ENCODE measurements at places on chromosomes 3 and 15.

GRCh38 chr3:25784971-25785370 is 1.7 kb upstream of the NGLY1 start:
- DNase-seq = no peak

DNA sequence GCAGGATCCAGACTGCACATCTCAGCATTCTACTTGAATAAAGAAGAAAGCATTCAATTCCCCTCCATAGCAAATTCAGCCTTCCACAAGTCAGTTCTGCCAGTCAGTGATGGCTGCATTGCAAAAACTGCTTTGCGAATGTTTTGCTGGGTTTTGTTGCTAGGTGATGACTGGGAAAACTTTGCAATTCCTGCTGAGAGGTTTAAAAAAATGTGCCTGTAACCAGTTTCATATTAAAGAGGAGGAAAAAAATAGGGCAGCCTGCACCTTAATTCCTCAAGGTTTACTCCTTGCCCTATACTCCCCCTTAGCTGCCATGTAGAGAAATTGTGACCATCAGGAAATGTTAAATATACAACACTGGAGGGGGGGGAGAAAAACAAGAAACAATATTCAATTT is 225.6 kb upstream of the ATP11B start:
- peak; percentile 26 for DNase-seq

DNA sequence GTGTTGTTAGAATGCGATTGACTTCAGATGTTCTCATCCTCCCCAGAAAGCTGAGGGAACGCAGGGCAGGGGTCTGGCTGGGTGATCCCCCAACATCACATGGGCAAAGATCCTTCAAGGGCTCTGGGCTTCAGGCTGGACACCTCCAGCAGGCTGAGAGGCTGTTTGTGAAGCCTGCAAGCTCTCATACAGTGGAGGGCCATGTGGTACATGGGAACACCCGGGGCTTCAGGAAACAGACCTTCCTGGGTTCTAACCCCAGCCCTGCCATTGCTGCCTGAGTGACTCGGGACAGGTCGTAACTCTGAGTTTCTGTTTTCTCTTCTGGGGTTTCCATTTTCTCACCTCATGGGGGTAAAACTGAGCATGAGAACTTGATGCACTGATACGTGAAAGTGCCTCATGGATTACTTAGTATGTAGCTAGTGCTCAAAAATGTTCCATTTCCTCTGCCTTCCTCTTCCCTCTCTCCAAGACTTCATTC is 81.2 kb downstream of the TLE3 start:
- no peak for DNase-seq

DNA sequence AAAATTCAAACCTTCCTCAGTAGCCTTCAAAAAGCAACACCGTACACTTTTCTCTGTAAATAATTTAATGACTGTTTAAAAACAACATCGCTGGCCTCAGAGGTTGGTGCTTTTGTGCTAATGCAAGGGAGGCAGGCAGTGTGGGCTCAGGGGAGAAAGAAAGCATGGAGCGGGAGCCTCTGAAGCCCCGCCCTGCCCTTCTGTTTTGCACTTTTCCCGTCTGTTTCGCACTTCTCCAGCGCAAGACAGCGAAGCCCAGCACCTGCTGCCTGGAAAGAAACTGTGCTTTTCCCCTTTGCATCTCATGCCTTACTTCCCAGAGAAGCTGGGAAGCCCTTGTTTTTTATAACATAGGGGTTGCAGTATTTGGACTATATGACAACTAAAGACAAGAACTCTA is 23.1 kb downstream of the TRPM1 start:
- DNase-seq = no peak

DNA sequence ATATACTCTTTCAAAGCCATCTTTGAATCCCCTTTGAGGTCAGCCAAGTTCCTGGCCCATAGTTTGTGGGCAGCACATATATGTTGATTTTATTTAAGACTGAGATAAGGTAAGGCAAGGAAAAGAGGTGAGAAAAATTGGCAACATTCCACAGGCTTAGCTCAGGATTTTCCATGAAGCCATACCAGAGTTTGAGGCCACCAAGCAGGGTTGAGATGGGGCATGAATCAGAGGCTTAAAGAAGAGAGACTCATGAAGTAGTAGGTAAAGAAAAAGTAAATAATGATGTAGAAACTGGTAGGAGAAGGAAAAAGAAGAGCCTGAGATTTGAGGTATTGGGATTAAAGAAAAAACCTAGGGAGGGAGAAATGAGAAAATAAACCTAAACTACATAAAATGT is 89.2 kb downstream of the MYO5A start:
- DNase-seq = no peak

- no peak for DNase-seq
These were observed 146.7 kb downstream of the NAALADL2 start for GRCh38 chr3:175005881-175006280.

- peak; percentile 74 for DNase-seq
These were observed 48.9 kb downstream of the CYP11A1 start for GRCh38 chr15:74318376-74319137.

DNA sequence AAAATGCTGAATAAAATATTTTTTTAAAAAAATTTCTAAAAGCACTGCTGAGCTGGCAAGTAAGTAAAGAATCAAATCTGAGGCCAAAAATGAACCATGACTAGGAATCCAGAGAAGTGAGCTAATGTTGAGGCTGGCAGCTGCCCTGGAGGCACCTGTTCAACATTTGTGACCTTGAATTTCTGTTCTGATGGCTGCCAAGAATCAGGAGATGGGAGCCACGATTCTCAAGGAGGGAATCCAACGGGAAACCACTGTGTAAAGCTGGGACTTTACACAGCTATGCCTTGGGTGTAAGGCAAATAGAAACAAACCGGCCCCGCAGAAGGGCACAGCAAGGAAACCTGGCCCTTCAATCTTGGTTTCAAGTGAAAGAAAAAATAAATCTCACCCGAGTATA is 22.7 kb downstream of the HEG1 start:
- no peak for DNase-seq

DNA sequence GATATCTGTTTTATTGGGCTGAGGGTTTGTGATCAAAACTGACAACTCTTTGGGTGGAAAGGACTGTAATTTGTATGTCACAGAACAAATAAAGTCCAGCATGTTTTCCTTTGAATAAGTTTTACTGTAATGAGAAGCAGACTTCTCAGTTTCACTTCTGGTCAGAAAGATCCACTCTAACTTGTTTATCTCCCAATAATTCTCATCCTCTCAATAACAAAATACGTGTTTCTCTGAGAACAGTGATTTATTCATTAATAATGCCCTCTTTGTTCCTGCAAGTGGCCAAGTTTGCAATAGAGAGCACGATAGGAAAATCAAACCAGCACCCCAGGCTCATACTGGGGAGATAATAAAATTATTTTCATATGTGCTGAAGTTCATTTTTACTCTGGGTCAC is 190.6 kb downstream of the CNTN3 start:
- no peak for DNase-seq

GRCh38 chr3:16704941-16705340 is 99.7 kb upstream of the DAZL start:
- no peak for DNase-seq

GRCh38 chr3:32237670-32238452 is 619 bp upstream of the CMTM8 start:
- peak; percentile 8 for DNase-seq

DNA sequence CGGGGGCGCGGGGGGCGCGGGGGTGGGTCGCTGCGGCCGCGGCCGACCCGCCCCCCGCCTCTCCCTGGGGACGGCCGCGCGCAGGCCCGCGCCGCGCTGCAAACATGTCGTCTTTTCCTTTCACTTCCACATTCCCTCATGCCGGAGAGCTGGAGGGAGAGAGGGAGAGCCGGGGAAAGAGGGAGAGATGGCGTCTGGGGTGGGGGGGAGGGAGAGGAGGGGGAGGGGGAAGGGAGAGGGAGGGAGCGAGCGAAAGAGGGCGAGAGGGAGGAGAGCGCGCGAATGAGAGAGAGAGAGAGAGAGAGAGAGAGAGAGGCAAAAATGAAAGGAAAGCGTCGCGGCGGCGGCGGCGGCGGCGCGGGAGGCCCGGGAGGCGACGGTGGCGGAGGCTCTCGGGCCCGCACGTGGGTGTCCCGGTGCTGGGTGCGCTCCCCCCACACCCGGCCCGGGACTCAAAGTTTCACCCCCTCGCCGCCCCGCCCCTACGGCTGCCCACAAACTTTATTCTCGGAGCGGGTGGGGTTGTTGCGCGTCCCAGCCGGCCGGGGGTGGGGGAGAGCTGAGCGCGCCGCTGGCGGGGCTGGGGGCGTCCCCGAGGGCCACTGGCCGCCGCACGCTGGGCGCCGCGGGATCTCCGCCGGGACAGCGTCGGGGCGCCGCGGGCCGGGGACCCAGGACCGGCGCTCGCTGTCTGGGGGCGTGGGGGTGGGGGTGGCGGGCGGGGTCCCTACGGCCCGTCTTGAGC is 731 bp downstream of the ZNF710 start:
- peak; percentile 73 for DNase-seq

GRCh38 chr3:153182501-153183293 is 20.7 kb downstream of the RAP2B start:
- no peak for DNase-seq

DNA sequence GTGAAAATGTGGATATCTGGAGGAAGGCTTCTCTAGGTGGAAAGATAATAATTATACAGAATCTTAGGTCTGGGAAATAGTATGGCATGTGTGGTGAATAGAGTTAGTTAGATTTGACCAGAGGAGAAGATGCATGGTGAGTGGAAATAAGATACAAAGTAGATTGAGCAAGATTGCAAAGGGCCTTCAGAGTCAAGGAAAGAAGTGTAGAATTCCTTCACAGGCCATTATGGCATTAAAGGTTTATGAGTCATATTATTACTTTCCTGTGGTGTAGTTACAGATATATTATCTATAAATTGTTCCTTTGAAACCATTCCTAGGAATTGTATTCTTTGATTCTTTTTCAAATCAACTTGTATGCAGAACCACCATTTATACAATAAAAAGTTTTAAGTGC is 660.3 kb downstream of the SI start:
- DNase-seq = no peak

GRCh38 chr3:43674345-43675085 is 16.2 kb upstream of the ABHD5 start:
- DNase-seq = no peak

- DNase-seq = peak; percentile 1
These were observed 228.8 kb upstream of the PPP2R3A start for GRCh38 chr3:135736740-135737139.

GRCh38 chr3:176789281-176789705 is 408.0 kb downstream of the TBL1XR1 start:
- DNase-seq = peak; percentile 13

DNA sequence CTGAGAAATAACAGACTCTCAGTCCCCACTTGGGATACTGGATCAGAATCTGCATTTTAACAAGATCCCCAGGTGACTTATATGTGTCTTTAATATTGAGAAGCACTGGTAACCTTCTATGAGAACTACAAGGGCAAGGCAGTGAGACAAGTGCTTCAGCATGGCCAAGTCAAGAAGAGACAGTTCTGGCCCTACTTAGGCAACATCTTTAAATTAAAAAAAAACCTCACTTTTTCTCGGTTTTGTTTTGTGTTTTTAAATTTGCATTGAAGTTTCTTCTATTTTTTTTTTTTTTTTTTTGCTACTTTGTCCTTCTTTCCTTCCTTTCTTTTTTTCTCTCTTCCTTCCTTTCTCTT is 42.5 kb upstream of the SPTSSB start:
- DNase-seq = no peak

DNA sequence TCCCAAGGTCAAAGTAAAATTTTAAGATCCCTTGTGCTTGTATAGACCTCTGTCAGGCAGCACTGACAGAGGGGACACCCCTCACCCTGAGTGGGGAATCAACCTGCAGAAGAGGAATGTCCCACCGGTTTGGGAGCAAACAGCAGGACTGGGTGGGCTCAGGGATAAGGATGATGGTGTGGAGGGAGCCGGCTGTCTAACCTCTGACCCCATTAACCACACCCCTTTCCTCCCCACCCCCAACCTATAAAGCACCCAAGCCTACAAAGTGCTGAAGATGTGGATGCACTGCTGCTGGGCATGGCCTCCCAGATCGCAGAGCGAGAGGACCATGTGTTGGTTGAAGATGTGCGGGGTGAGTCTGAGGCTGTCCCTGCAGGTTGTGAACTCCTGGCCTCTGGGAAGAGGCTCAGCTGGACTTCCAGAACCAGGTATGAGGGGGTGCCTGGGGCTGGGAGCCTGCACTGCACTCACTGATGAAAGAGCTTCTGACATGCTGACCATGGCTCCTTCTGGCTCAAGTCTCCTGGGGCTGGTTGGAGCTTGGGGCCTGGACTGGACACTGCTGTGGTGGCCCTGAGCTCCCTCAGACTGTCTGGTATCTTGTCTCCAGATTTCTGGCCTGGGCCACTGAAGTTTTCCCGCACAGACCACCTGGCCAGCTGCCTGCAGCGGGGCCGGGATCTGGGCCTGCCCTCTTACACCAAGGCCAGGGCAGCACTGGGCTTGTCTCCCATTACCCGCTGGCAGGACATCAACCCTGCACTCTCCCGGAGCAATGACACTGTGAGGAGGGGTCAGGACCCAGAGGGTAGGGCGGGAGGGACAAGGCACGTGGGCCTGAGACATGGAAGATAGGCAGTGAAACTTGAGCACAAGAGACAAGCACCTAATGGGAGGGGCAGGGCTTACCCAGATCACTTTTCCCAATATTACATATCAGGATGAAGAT is 9.3 kb downstream of the DUOX1 start:
- DNase-seq = no peak

Measured in fibroblast of skin of back (primary cell).